ENCODE measurements at places on chromosomes 13 and 19.

GRCh38 chr13:113009743-113010509 is 40.9 kb downstream of the MCF2L start:
- DNase-seq = no peak

DNA sequence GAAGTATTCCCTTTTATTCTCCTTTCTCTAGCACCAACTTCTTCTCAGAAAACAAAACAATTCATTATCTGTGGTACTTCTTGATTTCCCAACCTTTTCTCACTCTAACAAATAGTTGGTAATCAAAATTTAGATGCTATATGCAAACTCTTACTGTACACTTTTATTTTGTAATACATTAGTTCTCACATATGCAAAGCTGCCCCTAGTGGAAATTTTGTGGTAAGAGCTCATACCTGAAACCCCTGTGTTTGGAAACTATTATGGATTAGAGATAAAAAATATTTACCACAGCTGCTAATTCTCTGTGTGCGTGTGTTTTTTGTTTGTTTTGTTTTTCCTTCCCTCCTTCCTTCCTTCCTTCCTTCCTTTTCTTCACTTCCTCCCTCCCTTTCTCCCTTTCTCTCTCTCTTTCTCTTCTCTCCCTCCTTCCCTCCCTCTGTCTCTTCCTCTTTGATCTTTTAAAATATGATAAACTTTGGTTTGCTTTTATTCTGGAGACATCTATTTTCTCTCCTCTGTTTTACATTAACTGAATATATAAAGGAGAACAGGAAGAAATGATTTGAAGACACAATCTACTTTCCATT is 537.4 kb downstream of the SLITRK6 start:
- no peak for DNase-seq

DNA sequence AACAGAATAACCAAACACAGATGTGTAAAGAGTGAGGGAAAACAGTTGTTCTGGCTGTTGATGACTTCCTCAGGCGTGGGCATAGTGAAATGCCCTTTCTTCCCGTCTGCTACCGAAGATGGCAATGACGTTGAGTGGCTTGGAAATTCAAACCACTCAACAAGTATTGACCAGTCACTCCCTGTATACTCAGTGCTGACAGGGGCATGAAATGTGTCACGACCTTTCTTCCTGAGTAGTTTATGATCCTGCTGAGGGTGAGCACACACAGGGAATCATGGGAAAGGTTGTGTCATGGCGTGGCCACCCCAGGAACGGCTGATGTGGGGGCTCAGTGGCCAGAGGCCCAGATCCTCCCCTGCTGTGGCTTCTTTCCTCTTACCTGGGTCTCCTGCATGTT is 87.8 kb upstream of the C1QTNF9B start:
- no peak for DNase-seq

DNA sequence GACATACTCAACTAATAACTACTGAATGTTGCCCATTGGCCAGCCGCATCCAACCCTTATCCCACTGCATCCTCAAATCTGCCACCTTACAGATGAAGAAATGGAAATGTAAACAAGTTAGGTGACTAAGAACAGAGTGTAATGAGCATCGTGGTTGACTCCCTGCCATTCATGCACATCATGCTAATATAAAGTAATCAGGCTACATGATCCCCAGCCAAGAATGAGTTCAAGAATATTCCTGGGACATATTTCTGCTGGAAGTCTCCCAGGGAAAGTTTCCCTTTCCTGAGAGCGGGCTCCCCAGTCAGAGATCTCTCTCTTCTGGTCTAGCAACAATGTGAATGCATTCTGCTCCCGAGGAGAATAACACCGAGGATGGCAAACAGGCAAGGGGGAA is 55.9 kb upstream of the SERP2 start:
- DNase-seq = no peak

DNA sequence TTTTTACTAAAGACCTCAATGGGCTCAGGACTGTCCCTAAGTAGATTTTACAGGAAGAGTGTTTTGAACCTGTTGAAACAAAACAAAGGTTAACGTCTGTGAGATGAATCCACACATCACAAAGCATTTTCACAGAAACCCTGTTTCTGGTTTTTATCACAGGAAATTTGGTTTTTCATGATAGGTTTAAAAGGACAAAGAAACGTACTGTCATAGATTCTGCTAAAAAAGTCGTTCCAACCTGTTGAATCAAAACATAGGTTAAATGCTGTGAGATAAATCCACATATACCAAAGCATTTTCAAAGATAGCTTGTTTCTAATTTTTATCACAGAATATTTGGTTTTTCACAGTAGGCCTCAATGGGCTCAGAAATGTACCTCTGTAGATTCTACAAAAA is 1531.0 kb downstream of the UQCRFS1 start:
- DNase-seq = no peak

GRCh38 chr13:93859716-93860115 is 619.8 kb downstream of the DCT start:
- no peak for DNase-seq

- DNase-seq = no peak
Measured at GRCh38 chr19:46975011-46975924, 44.4 kb upstream of the NPAS1 start.

GRCh38 chr13:35841060-35841521 is 290.1 kb downstream of the DCLK1 start:
- DNase-seq = no peak

- no peak for DNase-seq
Measured at GRCh38 chr13:32237681-32238080, 77.5 kb downstream of the ZAR1L start.

- no peak for DNase-seq
Measured at GRCh38 chr13:23709536-23709935, 139.3 kb downstream of the TNFRSF19 start.

- DNase-seq = no peak
Measured at GRCh38 chr19:18742324-18742723, 48.8 kb downstream of the COMP start.

- DNase-seq = no peak
Measured at GRCh38 chr13:110265341-110265681, 41.6 kb downstream of the COL4A1 start.

DNA sequence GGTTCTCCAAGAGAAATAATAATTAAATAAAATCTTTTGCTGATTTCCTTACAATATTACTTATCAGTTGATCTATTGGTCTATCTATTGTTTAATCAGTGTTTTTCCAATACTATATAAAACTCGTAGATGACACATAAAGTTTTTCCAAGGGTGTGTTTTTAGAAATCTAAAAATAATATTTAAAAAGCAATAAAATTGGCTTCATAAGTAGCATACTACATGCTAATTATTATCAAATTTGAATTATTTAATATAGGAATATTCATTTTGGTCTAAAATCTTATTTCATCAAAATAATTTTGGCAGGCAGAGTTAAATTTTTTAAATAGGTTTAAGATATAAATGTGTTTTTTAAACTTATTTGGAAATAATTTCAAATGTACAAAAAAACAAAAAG is 49.4 kb upstream of the MIR17HG start:
- DNase-seq = no peak

- peak; percentile 44 for DNase-seq
Measured at GRCh38 chr13:80979035-80979641, 638.2 kb upstream of the SPRY2 start.

- no peak for DNase-seq
Measured at GRCh38 chr13:94620286-94620896, 18.7 kb downstream of the GPR180 start.

GRCh38 chr19:10826846-10827245 is 9.2 kb downstream of the TMED1 start:
- DNase-seq = no peak

- DNase-seq = no peak
Measured at GRCh38 chr13:36822785-36823184, 3.8 kb downstream of the RFXAP start.

DNA sequence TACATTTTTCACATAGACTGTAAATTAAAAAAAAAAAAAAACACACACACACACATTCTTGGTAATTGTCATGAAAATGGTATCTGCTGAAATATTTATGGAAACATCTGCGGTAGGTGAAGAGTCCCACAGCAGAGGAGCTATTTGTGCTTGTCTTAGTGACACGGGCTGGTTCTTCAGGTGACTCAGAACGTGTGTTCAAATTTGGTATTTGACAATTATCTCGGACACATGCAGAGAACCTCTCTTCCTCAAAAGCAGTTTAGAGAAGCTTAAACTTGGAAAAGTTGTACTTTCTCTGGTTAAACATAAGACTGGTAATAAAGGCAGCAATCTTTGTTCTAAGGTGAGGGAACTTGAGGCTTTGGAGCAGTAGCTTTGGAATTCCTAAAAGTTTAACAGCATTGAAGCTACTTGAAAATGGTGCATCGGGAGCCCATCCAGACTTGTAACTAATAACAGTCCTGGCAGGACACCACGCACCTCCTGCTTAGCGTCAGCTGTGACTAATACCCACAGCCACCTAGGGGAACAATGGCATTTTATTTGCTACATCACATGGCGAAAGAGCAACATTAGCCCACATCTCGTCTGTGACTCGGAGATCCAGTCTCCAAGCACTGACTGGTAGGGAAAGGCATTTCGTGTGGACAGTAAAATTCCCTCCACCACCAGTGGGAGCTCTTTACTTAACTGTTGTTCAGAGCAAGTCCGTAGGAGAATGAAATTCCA is 1505.1 kb upstream of the SLC10A2 start:
- DNase-seq = no peak

GRCh38 chr19:49431330-49431749 is 6.2 kb downstream of the GFY start:
- DNase-seq = no peak

GRCh38 chr19:41694831-41695635 is 7.0 kb upstream of the CEACAM7 start:
- DNase-seq = no peak

- DNase-seq = peak; percentile 13
Measured at GRCh38 chr13:91346850-91347201, 661 bp upstream of the MIR17HG start.

- DNase-seq = no peak
Measured at GRCh38 chr13:98473788-98474144, 103.1 kb downstream of the STK24 start.

DNA sequence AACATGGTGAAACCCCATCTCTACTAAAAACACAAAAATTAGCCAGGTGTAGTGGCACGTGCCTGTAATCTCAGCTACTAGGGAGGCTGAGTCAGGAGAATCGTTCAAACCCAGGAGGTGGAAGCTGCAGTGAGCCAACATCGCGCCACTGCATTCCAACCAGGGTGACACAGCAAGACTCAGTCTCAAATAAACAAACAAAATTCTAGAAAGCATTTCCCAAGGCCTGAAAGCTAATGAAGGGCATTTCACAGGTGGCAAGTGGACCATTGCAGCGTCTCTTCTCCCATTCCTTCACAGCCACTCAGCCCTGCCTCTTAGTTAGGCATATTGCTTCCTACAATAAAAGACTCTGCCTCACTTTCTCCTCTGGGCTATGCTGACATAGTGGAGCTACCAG is 13.5 kb upstream of the RXFP2 start:
- DNase-seq = no peak

GRCh38 chr19:34454091-34454490 is 25.9 kb downstream of the UBA2 start:
- no peak for DNase-seq

DNA sequence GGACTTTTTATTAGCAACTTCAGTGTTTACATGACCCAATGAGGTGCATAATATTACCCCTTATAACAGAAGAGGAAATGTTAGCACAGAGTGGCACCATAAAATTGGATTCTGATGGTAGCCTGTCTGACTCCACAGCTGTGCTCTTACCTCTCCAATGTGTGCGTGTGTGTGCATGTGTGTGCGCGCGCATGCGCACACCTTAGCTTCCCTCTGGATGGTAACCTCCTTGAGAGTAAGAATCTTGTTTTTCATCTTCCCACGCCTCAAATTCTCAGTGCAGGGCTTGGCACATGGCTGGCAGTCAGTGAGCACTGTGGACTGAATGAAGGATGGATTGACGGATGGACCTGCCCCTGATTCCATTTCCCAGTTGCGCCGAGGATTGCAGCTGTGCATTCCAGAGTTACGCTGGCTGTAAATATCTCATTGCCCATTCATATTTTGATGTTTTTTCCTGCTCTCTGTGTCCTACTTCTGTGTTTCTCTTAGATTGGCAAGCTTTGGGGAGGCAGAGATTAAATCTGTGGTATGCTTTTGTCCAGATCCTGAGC is 99.2 kb upstream of the WASF3 start:
- no peak for DNase-seq

DNA sequence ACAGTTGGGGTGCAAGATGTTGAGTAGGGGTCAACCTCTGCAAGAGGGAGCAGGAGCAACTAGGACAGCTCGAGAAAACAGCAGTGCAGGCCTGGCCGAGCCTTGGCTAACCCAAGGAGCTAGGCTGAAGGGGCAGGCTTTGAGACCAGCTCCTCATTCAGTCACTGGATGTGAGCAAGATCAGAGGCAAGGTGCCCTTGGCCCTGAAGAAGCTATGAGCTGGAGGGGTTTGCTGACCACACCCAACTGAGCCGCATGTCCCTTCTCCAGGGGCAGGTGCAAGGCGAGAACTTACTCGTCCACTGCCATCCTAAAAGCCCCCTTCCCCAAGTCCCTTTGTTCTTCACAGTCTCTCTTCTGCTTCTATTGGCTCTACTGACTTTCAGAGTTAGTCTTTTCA is 126.1 kb upstream of the UBL3 start:
- DNase-seq = no peak

GRCh38 chr19:40274585-40275544 is 10.3 kb downstream of the AKT2 start:
- no peak for DNase-seq

GRCh38 chr19:46731584-46731983 is 14.3 kb upstream of the FKRP start:
- no peak for DNase-seq

DNA sequence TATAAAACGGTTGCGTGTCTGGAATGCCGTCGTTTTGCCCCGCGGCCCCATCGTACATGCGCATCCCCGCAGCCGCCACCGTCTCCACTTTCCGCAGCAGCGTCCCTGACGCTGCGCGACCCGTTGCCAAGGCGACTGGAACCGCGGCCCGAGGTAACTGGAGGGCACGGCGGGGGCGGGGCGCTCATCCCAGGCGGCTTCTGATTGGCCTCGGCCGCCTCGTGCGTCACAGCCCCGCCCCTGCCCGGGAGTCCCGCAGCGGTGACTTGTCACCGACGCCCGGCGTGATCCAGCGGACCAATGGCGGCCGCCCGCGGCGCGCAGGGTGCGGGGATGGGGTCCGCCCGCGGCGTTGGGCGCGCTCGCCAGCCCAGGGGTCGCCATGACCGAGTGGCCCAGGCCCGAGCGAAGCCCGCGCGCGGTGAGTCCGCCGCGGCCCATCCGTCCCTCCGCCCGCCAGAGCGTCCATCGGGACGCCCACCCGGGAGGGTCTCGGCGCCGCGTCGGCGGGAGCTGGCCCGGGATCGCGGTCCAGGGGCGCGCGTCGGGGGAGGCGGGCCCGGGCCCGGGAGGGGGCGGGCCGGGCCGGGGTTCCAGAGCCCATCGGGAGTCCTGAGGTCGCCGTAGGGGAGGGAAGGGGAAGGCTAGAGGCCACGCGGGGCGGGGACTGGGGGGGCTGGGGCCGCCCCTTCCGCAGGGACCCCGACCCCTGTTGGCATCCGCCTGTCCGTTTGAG is at the start of gene ZSCAN1:
TSS of gene ZSCAN1 (plus strand) at position 285 of the 736 bp plus-strand sequence. CDS start 3,812 bp downstream, outside the sequence.
- no peak for DNase-seq

GRCh38 chr13:111372651-111373425 is 52.4 kb downstream of the TEX29 start:
- DNase-seq = no peak

Measured in T-helper 2 cell (primary cell).